ENCODE measurements at places on chromosomes 5 and 9.

DNA sequence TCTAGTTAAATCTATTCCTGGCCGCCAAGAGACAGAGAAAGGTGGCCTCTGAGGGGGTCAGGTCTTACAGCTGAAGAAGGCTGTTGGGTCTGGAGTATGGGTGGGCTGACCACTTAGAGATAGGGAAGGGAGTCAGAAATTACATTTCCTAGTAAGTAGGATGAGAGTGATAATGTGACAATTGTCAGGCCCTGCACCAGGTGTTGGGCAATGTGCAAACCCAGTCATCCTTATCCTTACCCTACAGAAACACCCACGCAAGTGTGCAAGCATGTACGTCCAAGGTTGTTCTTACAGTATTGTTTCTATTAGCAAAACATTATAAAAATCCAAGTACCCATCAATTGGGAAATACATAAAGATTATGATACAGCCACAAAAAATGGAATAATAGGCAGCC lies 9.5 kb downstream of the SPAAR start:
- no peak for DNase-seq

GRCh38 chr5:43636076-43636475 lies 33.1 kb downstream of the NNT start:
- no peak for DNase-seq

DNA sequence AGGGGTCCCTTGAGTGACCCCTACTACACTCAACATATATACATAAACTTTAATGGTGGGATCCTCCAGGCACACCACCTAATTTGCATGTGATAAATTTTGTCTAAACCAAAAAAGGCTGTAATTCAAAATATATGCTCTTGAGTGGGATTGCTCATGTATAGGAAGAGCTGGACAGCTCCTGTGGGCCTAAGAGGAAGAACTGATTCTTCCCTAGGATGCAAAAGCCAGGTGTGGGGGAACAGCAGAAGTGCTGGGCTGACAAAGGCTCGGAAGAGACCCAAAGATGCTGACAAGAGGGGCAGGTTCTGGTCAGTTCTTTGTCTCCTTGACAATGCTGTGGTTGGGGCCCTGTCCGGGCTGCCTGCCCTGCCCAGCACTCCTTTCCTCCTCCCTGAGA lies 43.9 kb downstream of the PCDH1 start:
- DNase-seq: no peak

DNA sequence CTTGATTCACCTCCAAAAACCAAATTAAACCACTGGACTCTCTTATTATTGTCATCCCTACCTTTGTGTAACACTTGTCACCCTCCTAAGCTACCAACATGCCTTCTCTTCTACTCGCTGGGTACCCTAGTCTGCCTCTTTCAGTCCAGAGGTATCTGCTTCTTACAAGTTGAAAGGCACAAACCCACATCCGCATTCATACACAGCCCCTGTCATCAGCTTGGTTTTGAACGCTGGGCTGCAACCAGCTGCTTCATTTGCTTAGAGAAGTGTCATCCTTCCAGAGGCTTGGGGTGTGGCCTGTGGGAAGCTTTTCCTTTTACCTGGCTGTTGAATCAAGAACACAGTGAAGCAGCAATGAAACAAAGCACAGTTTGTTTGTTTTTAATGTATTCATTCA lies 138.8 kb upstream of the WWC1 start:
- DNase-seq: no peak

DNA sequence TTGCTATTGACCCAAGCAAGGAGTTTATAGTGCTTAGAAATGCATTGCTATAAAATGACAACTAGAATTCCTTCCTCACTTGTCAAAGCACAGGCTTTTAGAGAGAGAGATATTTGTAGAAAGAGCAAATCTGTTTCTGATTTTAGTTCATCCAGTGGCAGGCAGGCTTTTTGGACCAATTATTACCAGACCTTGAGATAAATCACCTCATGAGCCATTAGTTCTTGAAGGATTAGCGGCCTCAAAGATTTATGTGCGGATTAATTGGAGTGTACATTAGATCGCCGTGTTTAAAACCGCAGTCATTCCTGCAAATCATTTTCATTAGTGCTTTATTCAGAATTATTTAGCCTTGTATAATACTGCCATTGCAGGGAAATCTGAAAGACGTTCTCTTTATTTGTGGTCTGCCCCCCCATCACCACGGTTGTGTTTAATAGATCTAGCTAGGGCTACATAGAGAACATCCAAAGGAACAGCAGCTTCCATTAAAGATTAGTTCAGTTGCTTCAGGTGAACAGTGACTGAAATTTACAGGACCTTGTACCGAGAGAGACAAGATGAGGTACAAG lies 28.8 kb upstream of the TJP2 start:
- no peak for DNase-seq

GRCh38 chr9:78746010-78746409 lies 449.1 kb downstream of the PSAT1 start:
- DNase-seq: no peak

DNA sequence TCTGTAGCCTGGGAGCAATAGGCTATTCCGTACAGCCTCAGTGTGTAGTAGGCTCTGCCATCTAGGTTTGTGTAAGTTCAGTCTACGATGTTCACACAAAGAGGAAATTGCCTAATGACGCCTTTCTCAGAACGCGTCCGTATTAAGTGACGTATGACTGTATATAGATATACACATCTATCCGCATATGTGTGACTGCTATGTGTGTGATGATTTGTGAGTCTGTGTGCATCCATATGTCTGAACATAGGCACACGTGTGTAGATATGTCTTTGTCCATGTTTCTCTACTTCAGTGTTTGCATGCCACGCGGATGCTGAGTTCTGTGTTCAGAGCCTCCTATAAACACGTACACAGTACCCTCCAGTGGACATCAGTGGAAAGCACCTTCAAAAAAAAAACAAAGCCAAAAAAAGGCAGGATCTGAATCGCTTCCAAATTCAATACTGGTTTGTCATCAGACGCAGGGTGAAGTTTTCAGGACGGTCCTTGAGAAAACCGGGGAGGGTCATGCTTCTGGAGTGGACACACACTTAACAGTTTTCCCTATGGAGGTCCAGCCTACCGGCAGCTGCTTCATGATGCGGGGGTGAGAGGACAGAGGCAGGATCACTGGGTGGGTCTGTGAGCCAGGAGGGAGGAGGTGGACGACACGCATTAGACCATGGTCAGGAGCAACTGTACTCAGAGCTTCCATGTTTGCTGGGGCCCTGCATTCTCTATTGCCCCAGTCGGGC lies 29.5 kb upstream of the ALDH1B1 start:
- no peak for DNase-seq

GRCh38 chr9:126295936-126296600 lies 30.6 kb upstream of the MVB12B start:
- DNase-seq: no peak

GRCh38 chr5:142053426-142054151 lies 40.8 kb upstream of the GNPDA1 start:
- no peak for DNase-seq

DNA sequence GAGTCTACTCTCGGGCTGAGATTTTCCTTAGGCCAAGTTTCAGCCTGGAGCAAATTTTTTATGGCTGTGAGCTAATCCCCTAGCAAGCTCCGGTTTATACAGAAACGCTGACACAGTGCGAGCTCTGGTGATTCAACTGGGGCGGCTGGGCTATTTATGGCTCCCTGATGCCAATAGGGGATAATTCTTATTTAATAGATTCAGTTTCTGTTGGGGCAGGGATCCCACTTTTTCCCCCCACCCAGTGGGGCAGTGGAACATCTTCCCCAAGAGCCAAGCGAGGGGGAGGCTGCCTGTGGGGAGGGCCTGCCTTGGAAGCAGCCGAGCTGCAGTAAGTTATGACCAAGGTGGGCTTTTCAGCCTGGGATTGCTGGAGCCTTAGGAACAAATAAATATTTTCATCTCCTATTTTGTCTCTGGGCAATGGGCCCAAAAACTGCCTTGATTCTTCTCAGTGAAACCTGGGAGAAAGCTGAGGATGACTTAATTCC lies 129.1 kb downstream of the MACROH2A1 start:
- DNase-seq: no peak

- DNase-seq: no peak
Measured at GRCh38 chr9:138047469-138048040, 170.0 kb downstream of the CACNA1B start.
